ENCODE measurements at places on chromosomes 5 and 9.

DNA sequence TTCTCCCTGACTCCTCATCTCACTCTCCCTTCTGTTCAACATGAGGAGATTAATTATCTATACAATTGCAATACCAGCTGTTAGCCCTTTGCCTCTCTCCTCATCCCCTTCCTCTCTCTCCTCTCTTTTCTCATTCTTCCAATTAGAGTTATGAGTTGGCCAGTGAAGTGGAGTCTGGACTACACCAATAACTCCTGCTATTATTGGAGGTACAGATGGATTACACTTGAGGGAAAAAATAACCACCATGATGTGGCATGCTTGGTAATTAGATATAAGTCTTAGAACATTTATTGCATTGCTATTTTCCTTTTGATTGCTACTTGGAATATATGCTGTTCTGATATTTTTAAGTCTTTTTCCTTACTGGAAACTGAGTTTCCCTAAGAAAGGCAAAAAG is 159.2 kb downstream of the FRMD3 start:
- no peak for DNase-seq

DNA sequence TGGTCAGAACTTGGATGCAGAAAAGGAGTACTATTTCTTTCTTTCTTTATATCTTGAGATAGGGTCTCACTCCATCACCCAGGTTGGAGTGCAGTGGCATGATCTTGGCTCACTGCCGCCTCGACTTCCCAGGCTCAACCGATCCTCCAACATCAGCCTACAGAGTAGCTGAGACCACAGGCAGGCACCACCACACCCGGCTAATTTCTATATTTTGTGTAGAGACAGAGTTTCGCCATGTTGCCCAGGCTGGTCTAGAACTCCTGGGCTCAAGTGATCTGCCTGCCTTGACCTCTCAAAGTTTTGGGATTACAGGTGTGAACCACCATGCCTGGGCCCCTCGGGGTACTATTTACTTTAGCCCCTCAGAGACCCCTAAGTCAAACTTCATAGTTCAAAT is 323.4 kb downstream of the TRPM3 start:
- DNase-seq: no peak

DNA sequence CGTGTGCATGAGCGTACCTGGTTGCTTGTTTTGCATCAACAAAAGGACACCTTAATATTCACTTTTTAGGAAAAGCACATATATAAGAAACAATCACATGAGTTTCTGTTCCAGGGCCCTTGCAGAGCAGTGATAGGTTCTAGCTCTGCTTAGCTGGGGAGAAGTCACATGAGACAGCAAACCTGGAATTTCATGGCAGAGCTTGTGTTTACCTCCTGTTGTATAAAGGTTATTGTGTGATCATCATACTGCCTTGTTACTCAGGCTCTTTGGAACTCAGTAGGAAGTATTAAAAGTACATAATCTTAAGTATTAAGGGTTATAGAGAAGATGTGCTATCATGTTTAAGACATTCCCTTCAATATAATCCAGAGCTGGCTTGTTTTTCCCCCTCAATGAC is 18.0 kb upstream of the VLDLR start:
- DNase-seq: no peak

GRCh38 chr9:137491735-137492432 is 32.8 kb upstream of the NSMF start:
- no peak for DNase-seq

GRCh38 chr9:80146466-80146865 is 574.7 kb downstream of the TLE4 start:
- DNase-seq: no peak

- no peak for DNase-seq
Measured at GRCh38 chr9:88071331-88071730, 66.9 kb downstream of the SPATA31C2 start.

DNA sequence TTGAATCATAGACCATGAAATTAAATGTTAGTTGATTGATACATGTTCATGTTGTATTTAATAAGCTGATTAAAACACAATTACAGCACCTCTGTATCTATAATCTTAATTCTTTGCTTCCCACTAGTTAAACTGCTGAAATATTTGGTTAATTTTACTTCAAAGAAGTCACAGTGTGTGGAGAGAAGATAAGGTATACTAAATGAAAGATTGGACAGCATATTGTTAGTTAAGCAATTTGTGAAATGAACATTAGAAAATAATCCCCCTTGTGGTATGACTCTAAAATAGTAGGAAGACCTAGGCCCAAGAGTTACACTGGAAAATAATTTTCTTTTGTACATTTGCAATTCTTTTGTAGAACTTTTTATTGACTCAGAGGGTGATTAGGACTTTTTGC is 30.3 kb downstream of the MAN2A1 start:
- DNase-seq: no peak

- no peak for DNase-seq
Measured at GRCh38 chr5:128572930-128573319, 34.9 kb upstream of the FBN2 start.

DNA sequence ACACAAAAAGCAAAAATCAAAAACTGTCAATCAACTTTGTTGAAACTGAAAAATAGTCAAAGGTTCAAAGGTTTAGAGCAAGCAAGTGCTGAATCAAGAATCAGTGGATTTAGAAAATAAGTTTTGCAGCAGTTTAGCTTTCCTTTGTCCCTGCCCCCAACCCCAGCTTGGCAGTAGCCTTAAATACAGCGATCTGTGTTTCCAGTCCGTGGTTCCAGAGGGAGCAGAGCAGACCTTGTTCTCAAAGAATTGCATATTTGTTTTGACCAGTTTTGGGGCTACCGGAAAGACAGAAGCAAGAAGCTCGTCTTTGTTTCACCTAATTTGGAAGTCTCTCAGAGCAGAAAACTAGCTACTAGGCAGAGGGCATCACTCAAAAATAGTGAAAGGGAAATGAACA is 57.2 kb upstream of the PRDM9 start:
- no peak for DNase-seq

DNA sequence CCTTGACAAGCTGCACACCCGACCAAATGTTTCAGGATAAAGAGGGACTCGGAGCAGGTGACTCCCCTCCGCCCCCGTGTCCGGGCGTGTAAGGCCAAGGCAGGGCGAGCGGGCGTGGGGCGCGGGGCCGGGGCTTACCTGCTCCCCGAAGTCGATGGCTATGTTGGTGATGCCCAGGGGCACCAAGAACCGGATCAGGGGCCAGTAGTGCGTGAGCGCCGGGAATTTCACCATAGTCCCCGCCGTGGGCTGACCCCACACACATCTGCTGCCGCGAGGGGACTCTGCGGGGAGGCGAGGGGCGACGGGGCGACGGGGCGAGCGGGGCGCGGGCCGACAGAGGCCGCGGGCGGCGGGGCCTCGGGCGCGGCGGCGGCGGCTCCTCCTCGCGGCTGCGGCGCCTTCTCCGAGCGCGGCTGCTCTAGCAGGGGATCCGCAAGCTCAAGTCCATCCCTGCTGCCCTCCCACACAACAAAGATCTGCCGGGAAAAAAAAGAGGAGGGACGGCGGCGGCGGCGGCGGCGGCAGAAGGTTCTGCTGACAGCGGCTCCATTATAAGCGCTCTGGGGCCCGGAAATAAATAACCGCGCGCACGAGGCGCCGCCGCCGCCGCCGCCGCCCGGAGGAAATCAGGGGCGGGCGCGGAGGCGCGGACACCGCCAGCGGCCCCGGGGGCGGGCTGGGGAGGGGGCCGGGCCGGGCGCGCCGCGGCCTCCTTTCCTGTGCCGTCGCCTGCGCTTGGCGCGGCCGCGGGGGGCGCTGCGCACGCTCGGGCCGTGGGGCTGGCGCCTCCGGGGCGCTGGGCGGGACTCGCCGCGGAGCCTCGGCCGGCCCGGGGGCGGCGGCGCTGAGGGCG is at the start of gene ANKH:
Gene ANKH, minus strand, starts transcription at position 565 of the 856 bp plus-strand sequence. Its CDS starts 331 bp downstream, at position 234.
- DNase-seq: peak; percentile 87

GRCh38 chr5:5344606-5345005 is 77.9 kb upstream of the ICE1 start:
- DNase-seq: no peak

DNA sequence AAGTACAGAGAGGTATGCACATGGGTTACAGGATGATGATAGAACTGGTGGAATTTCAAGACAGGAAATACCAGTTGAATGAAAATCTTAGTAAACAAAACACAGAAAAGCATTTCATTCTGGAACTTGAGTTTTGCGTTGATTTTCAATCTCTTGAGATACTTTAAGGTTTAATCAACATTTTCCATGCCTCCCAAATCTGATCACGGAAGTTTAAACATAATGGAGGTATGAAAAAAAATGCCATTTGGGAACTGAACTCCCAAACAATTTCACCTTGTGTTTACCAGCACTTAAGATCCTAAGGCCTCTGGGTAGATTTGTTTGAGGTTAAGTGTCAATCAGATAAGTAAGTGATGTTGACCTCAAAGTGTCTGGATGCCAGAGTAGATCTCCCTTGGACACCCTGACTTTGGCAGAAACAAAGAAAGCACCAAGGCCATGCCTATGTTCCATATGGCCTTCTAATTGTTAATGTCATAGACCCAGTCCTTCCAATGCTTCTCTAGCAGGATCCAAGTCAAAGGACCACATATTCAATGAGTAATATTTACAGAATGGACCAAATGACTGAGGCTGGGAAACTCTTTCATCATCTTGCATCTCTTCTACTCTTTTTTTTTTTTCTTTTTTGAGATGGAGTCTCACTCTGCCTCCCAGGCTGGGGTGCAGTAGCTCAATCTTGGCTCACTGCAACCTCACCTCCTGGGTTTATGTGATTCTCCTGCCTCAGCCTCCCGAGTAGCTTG is 216.9 kb downstream of the ARRDC3 start:
- no peak for DNase-seq

GRCh38 chr9:109181284-109181683 is 14.2 kb upstream of the FRRS1L start:
- DNase-seq: peak; percentile 76

- no peak for DNase-seq
Measured at GRCh38 chr9:38277601-38278200, 114.8 kb upstream of the ALDH1B1 start.

DNA sequence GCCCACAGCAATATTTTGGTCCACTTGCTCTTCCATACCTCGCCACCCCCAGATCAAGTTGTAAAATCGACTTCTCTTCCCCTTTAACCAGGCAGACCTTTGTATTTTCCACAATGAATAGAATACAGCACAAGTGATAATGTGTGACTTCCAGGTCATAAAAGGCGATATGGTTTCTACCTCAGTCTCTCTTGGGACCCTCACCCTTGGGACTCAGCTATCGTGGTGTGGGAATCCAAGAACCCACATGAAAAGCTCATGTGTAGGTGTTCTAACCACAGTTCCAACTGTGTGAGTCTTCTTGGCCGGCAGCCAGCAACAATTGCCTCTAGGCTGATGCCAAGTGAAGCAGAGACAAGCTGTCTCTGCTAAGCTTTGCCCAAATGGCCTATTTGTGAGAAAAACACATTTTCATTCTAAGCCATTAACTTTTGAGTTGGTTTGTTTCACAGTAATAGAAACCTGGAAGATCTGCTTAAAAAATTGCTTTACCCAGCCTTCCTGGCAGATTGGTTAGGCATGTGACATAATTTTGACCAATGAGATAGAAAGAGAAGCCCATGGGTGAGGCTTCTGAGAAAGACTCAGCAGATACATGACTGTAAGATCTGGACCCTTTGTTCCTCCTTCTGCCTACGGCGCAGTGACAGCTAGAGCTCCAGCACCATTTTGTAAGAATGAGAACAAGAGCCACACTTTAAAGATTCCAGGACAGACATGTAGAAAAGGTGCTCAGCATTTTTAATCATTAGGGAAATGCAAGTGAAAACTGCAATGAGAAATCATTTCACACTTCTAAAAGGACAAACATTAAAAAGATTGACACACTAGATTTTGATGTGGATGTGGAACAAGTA is 18.3 kb upstream of the MLLT3 start:
- DNase-seq: peak; percentile 65

DNA sequence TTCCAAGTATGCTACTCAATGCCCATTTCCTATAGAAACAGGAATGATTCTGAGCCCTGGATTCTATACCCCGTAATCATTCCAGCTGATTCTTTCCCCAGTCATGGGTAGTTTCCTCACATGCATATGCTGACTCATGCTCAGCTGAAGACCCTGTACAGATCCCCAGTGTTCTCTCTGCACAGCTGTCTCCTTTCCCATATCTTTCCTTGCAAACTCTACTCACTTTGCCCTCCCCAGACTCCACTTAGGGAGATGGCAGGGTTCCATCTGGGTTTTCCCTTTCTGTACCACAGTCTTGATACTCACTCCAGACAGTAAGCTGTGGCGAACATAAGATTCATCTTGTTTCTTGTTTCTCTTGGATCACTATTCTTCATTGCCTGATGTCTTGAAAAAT is 357.6 kb downstream of the RAB3C start:
- DNase-seq: no peak

DNA sequence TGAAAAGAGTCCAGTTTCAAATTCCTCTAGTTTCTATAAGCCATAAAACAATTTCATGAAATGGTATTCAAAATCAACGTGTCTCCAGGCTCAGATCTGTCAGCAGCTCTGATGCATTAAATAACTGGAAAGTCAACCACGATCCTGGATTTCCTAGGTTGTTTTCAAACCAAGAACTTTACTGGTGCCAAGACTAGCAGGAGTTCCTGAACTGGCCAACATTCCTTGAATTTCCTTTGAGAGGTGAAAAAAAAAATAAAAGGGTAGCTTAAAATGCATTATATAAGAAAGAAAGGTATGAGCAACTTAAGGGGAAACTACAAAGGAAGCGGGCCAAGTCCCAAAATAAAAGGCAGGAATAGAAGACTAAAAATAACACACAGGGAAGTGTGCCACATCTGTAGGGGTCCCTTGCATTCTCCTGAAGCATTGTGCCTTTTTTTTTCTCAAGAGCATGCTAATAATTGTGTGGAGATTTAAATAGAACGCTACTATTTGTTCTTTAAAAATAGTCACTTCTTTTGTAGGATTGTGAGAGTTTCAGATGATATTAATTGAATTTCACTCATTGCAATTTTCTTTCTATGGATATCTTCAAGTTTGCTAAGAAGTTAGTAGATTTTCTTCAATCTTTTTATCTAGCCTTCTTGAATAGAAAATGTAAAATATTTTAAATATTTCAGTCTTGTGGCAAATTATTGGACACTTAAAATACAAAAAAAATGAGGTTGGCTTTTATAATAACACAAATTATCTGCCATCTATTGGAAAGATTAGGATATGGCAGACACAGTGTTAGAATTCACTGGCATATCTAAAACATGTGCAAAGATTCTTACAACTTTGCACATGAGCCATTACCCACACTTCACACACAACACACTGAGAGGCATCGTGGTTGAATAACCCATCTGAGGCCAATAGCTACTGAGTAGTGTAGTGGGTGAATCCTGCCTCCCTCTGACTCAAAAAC is 15.3 kb downstream of the ESM1 start:
- no peak for DNase-seq

DNA sequence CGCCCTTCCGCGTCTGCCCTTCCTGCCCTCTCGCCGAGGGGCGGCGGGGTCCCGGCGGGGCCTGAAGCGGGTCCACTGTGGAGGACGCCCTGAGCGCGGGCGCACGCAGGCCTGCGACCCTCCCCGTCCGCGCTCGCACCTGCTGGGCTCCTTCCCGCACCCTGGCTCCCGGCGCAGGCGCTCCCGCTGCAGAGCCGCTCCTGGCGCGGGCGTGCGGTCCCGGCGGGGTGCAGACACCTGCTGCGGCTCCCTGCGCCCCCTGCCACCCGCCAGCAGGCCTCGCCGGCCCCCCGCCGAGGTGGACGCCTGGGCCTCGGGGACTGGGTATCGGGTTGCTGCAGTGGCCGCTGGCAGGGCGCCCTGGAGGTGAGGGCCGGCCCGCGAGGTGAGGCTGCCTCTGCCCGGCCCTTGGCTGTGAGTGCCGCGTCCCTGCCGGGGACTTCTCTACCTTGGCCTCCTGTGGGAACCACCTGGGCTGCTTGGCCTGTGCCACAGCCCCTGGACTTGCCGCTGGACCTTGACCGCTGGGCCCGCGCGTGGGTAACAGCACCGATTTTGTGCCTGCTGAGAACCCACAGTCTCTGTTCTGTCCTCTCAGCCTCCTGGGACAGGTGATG is 627 bp downstream of the ARRDC1 start:
- peak; percentile 50 for DNase-seq

GRCh38 chr5:29662876-29663275 is 1530.6 kb upstream of the CDH6 start:
- DNase-seq: no peak

Measured in stimulated activated naive CD8-positive, alpha-beta T cell treated with anti-CD3 and anti-CD28 coated beads, Interleukin-15, amount 100 ng/mL, for 72 hours (primary cell).